ENCODE measurements at places on chromosomes 5 and 9.
A peak's percentile ranks its signal among the peaks of the same experiment; 100 is the strongest.

DNA sequence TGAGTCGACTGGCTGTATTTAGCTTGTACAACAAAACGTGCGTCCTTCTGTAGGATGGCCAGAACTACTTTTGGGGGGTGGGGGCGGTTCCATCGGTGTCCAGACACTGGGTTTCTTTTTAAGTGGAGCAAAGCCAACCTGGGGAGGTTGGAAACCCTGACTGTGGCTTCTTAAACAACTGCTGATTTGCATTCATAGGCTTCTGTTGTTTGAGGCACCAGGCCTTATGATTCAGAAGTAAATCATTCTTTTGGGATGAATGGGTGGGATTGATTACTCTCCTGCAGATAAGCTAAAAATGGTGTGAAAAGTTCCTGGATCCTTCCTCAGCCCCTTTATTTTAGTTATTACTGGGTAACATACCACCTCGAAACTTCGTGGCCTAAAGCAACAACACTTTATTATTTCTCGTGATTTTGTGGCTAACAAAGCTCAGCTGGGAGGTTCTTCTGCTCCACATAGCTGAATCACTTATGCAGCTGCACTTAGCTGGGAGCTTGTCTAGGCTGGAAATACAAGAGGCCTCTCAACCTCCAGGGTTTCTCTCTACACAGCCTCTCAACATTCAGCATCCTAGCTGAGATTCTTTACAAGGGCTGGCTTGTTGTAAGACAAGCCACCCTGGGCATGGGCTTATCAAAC is 12.2 kb upstream of the SMIM32 start:
- no peak for DNase-seq

DNA sequence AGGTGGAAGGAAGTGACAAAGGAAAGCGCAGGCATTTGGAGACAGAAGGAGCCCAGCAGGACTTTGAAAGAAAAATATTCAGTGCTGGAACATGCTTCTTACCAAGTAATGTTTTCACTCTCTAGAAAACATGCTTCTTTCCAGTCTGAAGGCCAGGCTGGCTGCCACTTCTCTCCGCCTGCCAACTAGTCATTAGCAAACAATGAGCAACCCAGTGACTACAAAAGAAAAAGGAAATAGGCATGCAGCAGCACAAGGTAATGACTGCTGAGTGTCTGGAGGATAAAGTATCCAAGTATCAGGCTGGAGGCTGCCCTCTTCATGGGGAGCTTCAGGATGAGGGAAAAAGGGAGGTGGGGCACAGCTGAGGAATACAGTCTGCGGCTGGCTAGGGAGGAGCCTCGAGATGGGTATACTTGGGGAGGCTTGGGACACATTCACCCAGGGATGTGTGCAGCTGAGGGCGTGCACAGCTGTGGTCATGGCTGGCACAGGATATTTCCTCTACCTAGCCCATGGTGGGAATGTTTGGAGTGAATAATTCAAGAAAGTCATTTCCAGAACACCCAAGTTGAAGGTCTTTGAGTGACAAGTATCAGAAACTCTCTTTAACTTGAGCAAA is 161.5 kb upstream of the KIF2A start:
- DNase-seq = peak; percentile 62

DNA sequence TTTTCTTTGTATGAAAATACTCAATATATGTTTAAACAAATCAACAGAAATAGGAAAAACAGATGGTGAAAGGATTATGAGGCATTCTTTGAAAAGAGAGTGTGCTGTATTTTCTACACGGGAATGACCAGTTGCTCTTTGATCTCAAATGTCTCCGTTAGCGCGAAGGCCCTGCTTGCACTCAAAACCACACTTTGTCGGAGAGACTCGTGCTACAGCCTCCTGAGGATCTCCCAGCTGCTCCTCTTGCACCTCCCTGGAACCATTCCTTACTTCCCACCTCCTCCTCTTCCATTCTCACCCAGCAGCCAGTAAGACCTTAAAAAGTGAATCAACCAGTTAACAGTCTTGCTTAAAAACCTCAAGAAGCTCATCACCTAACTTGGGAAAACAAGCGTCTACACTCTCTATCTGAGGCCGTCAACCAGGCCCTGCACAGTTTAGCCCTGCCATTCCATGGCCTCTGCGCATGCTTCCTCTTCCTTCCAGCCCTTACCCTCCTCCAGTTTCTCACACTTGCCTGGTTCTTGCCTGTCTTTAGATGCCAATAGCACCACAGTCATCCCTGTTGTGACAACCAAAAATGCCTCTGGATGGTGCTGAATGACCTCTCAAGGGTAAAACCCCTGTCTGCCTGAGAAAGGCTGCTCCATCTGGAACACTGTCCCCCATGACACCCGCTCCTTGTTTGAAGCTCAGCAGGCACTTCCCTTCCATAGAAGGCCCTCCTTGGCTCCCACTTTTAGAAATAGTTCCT is 594.7 kb upstream of the WWC1 start:
- no peak for DNase-seq

- DNase-seq = no peak
Observed at GRCh38 chr9:136046554-136046920, 48.6 kb downstream of the NACC2 start.

DNA sequence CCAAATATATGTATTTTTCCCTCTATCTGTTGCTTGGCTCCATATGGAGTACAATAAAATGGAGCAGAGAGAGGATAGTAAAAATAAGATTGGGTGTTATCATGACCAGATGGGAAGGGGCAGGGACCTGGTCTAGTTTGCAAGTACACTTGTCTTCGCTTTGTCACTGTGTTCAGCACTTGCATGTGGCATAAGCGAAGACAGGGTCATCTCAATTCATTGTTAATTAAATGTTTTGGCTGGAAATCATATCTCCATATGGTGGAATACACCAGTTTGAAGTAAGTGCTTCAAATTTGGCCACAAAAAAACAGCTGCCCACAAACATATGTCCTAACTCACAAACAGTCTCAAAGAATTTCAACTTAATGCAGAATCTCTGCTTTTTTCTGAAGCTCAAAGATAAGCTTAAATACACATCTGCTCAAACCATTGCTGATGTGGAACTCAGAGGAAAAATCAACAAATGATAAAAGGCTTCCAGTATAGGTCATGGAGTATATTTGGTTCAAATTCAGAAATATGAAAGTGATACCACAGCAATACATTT is 865.4 kb downstream of the TLE4 start:
- DNase-seq = no peak

- DNase-seq = peak; percentile 77
Observed at GRCh38 chr5:81825237-81825636, 74.3 kb upstream of the SSBP2 start.

DNA sequence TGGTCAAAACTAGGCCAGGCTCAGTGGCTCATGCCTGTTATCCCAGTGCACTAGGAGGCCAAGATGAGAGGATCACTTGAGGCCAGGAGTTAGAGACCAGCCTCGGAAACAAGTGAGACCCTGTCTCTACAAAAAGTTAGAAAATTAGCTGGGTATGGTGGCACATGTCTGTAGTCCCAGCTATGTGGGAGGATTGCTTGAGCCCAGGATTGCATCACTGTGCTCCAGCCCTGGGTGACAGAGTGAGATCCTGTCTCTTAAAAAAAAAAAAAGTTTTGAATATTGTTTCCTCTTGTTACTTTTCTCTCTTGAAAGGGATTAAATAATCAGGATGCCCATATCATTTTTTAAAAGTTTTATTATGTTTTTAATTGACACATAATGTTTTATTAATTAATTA is 7.6 kb downstream of the ARHGEF37 start:
- no peak for DNase-seq

GRCh38 chr9:29245351-29245750 is 1672.1 kb upstream of the C9orf72 start:
- DNase-seq = no peak

- no peak for DNase-seq
Observed at GRCh38 chr9:78892182-78892581, 595.3 kb downstream of the PSAT1 start.
